Endothelial cell (in vitro differentiated cells): ENCODE measurements at places on chromosomes 1 and 21. TPM values are rescaled to one million over a fixed set of nuclear protein-coding genes. Genes with fewer than 3 reads are reported as not detected.

RGS8 gene
- not detected for total RNA-seq

BCAN gene
- total RNA-seq: 0.46 TPM

DNA sequence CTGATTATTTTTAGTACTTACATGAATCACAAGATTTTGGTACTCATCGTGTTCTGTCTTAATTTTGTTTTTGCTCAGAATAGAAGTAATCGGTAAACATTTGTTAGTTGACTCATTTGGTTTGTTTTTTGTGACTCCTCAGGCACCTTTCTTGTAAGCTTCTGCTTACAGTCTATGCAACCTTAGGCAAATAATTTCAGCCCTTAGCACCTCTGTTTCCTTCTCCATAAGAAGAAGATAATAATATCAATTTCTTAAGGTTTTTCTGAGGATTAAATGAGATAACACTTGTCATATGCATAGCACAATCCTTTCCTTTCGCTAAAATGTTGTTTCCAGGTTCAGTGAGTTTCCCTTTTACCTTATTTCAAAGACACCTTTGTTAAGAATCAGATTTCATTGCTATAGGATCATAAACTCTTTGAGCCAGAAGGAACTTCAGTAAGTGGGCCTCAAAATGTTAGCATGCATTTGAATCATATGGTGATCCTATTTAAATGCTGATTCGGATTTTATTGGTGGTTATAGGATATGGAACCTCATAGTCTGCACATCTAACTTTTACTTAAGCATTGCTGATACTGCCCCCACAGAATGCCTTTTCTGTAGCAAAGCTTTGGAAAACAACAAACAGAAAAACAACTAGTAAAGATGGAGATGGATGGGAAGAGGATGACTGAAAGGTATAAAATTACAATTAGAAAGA lies 272.7 kb upstream of the CACYBP start:
- H3K36me3 ChIP-seq: no peaks in the 10 kb centered on the region
- no peak for DNase-seq
- no peak overlapping the region for H3K4me3 ChIP-seq
- H3K27me3 ChIP-seq: peaks cover 2% of the 10 kb centered on the region

DNA sequence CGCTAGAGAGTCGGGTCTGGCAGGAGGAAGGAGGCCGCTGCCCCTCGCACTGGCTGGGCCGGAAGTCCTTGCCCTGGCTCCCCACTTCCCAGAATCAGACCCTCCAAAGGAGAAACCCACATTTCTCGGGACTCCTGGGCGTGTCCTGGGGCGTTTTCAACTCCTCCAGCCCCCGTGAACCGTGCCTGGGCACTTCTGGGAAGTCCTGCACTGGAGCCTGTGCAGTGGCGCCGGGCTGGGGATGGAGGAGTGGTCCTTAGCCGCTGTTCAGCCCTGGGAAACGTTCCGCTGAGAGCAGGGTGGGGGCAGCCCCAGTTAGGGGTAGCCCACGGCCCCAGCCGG lies 3.0 kb downstream of the IGSF21 start:
- no peak overlapping the region for H3K27ac ChIP-seq
- peaks cover 24% of the 10 kb centered on the region for H3K4me1 ChIP-seq
- H3K36me3 ChIP-seq: no peaks in the 10 kb centered on the region
- DNase-seq: no peak

VASH2 gene
- 8.3 TPM for total RNA-seq

DNA sequence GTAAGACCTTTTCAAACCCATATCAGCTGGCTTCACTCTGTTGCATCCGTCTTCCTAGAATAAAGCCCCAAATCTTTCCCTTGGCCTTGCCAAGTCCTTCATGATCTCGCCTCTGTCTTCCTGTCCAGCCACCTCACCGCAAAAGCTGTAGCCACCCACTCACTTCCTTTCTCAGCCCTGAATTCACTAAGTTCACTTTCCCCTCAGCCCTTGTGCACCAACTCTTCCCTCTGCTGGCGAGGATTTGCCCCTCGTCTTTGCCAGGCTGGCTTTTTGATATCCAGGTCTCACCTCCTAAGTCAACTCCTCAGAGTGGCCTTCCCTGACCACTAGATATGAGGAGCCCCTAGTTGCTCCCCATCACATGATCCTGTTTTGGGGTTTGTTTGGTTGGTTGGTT lies 3.9 kb upstream of the COL16A1 start:
- no peak overlapping the region for H3K4me3 ChIP-seq
- H3K27ac ChIP-seq: no peak overlapping the region
- DNase-seq: no peak
- H3K36me3 ChIP-seq: no peaks in the 10 kb centered on the region
- peaks cover 18% of the 10 kb centered on the region for H3K27me3 ChIP-seq
- peaks cover 17% of the 10 kb centered on the region for H3K4me1 ChIP-seq

GRCh38 chr1:201606096-201606495 lies 67.2 kb downstream of the NAV1 start:
- no peak overlapping the region for H3K27ac ChIP-seq
- peaks cover 9% of the 10 kb centered on the region for H3K27me3 ChIP-seq
- H3K4me3 ChIP-seq: no peak overlapping the region

SLC30A2 gene
- not detected for total RNA-seq

DNA sequence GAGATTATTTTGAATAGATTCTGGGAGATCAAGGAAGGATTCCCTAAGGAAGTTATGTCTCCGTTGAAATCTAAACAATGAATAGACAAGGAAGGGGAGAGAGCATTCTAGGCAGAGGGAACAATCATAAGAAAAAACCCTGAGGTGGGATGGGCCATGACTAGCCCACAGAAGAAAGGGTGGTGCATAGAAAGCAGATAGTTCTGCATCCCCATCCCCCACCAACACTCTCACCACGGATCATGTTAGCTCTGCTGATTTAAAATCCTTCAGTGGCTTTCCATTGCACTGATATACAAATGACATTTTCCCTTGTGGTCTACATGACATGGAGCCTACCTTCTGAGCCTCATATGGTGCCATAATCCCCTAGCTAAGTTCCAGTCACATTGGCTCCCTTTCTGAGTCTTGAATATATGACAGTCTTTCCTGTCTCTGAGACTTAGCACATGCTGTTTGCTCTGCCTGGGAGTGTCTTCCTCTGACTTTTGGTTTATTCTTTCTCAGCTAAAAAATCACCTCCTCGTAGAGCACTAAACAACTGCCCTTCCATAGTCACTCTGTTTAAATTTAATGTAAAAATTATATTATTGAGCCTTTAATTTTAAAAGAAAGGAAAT lies 15.2 kb downstream of the SCMH1 start:
- no peak overlapping the region for H3K4me3 ChIP-seq
- no peak for DNase-seq
- no peaks in the 10 kb centered on the region for H3K27me3 ChIP-seq
- H3K36me3 ChIP-seq: no peaks in the 10 kb centered on the region

C4BPA gene
- total RNA-seq: not detected

CRYAA gene
- total RNA-seq: not detected

DNA sequence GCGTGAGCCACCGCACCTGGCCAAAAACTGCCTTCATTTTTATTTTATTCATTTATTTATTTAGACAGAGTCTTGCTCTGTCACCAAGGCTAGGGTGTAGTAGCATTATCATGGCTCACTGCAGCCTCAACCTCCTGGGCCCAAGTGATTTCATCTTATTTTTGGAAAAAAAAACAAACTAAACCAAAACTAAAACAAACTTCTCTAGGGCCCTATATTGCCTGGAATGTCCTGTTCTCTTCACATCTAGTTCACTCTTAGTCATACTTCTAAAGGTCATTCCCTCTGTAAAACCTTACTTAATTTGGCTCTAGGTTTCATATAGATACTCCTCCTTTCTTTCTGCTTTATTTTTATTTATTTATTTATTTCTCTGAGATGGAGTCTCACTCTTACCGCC lies 15.6 kb downstream of the RPS27 start:
- no peaks in the 10 kb centered on the region for H3K36me3 ChIP-seq
- no peaks in the 10 kb centered on the region for H3K27me3 ChIP-seq
- DNase-seq: no peak
- H3K27ac ChIP-seq: no peak overlapping the region

FAM167B gene
- total RNA-seq: 1.4 TPM

NHLH1 gene
- 1.2 TPM for total RNA-seq

- H3K4me3 ChIP-seq: no peak overlapping the region
- H3K27ac ChIP-seq: no peak overlapping the region
- H3K27me3 ChIP-seq: no peaks in the 10 kb centered on the region
- no peak for DNase-seq
- peaks cover 28% of the 10 kb centered on the region for H3K4me1 ChIP-seq
Measured at GRCh38 chr1:186974774-186975181, 146.0 kb downstream of the PLA2G4A start.

GRCh38 chr1:42646056-42646455 lies 12.2 kb upstream of the PPIH start:
- no peaks in the 10 kb centered on the region for H3K36me3 ChIP-seq
- no peak overlapping the region for H3K4me3 ChIP-seq
- H3K27ac ChIP-seq: no peak overlapping the region
- no peak for DNase-seq
- peaks cover 12% of the 10 kb centered on the region for H3K4me1 ChIP-seq
- H3K27me3 ChIP-seq: peaks cover 1% of the 10 kb centered on the region

TEDDM1 gene
- total RNA-seq: not detected

DNA sequence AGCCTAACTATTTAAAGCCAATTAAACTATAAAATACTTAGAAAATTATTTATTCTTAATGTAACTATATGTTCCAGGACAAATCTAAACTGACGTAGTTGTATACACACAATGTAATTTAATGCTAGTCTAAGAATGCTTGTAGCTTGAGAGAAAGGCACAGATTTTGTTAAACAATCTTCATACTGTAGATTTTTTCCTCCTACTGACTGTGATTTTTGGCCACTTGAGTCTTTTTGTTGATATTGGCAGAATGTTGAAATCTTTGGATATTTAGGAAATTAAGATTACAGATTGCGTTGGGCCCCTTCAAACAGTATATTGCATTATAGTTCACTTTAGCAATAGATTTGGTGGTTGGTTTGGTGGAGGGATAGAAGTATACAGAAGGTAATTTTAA lies 40.5 kb downstream of the ATF3 start:
- DNase-seq: no peak
- peaks cover 11% of the 10 kb centered on the region for H3K4me1 ChIP-seq
- H3K27ac ChIP-seq: no peak overlapping the region
- H3K4me3 ChIP-seq: no peak overlapping the region
- peaks cover 8% of the 10 kb centered on the region for H3K27me3 ChIP-seq

LPAR3 gene
- 1.2 TPM for total RNA-seq

- no peak overlapping the region for H3K4me3 ChIP-seq
- peaks cover 3% of the 10 kb centered on the region for H3K36me3 ChIP-seq
- peaks cover 18% of the 10 kb centered on the region for H3K4me1 ChIP-seq
- DNase-seq: no peak
- H3K27ac ChIP-seq: no peak overlapping the region
Measured at GRCh38 chr1:164841702-164842465, 282.9 kb downstream of the PBX1 start.

- no peak overlapping the region for H3K27ac ChIP-seq
- H3K36me3 ChIP-seq: no peaks in the 10 kb centered on the region
- no peaks in the 10 kb centered on the region for H3K4me1 ChIP-seq
Measured at GRCh38 chr21:18384771-18385170, 18.8 kb downstream of the TMPRSS15 start.

OR2T8 gene
- not detected for total RNA-seq

GRCh38 chr1:109138358-109138757 lies 24.4 kb downstream of the ELAPOR1 start:
- H3K4me3 ChIP-seq: no peak overlapping the region
- H3K27me3 ChIP-seq: no peaks in the 10 kb centered on the region
- H3K36me3 ChIP-seq: no peaks in the 10 kb centered on the region
- peaks cover 2% of the 10 kb centered on the region for H3K4me1 ChIP-seq
- no peak overlapping the region for H3K27ac ChIP-seq

DNA sequence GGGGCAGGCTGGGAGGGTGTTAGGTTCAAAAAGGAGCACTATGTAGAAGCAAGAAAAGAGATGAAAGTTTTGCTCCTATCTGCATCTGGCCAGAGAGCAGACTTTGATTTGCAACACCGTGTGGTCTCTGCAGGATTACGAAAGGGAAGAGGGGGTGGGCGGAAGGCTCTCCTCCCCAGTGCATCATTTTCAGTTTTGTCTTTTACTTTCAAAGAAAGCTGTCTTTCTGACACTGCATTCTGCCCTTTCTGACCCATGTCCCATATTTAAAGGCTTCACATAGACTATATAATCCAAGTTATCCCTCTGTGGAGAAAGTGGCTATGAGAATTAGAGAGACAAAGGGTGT lies 126.5 kb downstream of the RHOU start:
- H3K4me1 ChIP-seq: peaks cover 15% of the 10 kb centered on the region
- DNase-seq: no peak
- H3K36me3 ChIP-seq: no peaks in the 10 kb centered on the region
- H3K27me3 ChIP-seq: peaks cover 6% of the 10 kb centered on the region

DNA sequence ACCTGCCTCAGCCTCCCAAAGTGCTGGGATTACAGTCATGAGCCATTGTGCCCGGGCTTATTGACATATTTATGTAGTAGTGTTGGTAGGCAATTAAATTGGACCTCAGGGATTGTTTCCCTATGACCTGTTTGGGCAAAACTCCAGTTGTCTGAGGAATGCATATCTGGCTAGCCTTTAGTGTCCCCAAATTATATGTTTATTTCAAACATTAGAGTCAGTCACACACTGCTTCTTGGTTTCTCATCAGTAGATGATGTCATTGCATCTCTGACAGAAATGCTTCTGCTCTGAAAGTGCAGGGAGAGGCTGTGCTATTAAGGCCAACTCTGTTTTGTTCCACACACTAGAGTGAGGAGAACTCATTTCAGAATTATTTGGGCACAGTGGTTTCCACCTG lies 12.5 kb downstream of the PIP5K1A start:
- H3K4me3 ChIP-seq: no peak overlapping the region
- peaks cover 16% of the 10 kb centered on the region for H3K36me3 ChIP-seq
- H3K4me1 ChIP-seq: peaks cover 5% of the 10 kb centered on the region
- no peaks in the 10 kb centered on the region for H3K27me3 ChIP-seq
- DNase-seq: no peak
- H3K27ac ChIP-seq: no peak overlapping the region

GRCh38 chr1:213861841-213862240 lies 125.9 kb upstream of the PROX1 start:
- no peaks in the 10 kb centered on the region for H3K27me3 ChIP-seq
- no peak overlapping the region for H3K4me3 ChIP-seq
- H3K4me1 ChIP-seq: no peaks in the 10 kb centered on the region
- DNase-seq: no peak

DNA sequence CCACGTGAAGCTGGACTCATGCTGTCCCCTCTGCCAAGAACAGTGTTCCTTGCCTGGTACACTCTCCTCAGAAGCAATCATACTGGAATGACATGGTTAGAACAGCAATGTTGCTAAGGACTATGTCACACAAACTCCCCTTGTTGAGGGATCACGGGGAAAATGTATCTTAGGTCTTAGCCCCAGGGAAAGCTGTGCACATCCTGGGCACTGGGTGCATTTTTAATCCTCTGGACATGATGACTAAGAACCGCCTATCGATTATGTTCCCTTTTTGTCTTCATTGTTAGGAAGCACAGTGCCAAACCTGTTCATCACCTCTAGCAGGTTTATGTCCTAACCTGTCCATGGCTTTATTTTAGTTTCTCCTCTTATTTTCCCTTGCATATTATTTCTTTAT lies 115.1 kb downstream of the HIVEP3 start:
- no peak overlapping the region for H3K27ac ChIP-seq
- no peaks in the 10 kb centered on the region for H3K36me3 ChIP-seq
- no peak overlapping the region for H3K4me3 ChIP-seq
- no peaks in the 10 kb centered on the region for H3K27me3 ChIP-seq

FCRL4 gene
- not detected for total RNA-seq

ANXA9 gene
- not detected for total RNA-seq
